ENCODE measurements at places on chromosomes 2 and 18.

GRCh38 chr2:42558827-42559226 is 9.6 kb upstream of the MTA3 start:
- no peak for DNase-seq

DNA sequence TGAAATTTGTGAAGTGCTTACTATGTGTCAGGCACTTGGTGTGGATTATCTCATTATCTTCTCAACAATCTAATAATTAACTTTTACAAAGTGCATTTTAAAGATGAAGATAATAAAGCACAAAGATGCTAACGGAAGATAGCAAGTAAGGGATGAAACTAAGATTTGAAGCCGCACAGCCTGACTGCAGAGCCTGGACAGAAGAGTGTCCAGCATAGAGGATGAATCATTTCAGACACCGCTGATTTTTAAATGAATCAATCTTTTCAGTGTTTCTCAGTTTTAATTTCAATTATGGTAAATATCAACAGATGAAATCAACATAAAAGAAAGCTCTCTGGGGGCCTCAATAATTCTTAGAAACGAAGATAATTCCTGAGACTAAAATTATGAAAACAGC is 24.5 kb upstream of the STAM2 start:
- no peak for DNase-seq

DNA sequence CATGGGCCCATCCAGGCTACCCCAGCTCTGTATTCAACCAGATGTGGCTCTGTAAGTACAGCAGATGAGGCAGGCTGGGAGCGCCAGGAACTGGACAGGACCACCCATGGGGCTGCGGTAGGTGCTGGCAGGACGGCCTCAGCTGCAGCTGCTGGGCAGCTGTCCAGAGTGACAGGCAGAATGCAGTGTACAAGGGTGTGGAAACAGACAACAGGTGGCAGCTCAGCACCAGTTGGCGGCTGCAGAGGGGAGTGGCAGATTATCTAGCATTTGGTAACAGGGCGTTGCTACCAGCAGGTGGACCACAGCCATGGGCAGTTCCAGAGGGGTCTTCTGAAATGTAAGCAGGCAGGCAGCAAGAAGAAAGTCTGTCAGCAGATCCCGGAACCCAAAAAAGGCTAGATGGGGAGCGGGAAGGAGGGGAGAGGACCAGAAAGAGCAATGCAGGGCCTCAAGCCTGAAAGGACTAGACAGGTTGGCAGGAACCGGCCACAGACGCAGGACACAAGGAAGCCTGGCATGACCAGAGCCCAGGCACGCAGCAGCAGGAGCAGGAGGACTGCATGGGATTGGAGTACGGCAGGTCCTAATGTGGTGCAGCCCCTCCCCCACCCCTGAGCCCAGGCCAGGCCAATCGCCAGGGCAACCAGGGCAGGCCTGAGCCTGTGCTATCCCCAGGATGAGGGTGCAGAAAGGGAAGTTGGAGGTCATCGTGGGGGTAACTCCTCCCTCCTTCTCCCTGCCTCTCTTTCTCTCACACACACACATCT is 24.7 kb downstream of the PKDCC start:
- DNase-seq, result no peak

DNA sequence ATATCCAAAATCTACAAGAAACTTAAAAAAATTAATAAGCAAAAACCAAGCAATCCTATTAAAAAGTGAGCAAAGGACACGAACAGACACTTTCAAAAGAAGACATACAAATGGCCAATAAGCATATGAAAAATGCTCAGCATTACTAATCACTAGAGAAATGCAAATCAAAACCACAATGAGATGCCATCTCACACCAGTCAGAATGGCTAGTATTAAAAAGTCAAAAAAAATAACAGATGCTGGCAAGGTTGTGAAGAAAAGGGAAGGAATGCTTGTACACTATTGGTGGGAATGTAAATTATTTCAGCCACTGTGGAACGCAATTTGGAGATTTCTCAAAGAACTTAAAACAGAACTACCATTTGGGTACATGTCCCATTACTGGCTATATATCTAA is 128.8 kb upstream of the SESTD1 start:
- no peak for DNase-seq

DNA sequence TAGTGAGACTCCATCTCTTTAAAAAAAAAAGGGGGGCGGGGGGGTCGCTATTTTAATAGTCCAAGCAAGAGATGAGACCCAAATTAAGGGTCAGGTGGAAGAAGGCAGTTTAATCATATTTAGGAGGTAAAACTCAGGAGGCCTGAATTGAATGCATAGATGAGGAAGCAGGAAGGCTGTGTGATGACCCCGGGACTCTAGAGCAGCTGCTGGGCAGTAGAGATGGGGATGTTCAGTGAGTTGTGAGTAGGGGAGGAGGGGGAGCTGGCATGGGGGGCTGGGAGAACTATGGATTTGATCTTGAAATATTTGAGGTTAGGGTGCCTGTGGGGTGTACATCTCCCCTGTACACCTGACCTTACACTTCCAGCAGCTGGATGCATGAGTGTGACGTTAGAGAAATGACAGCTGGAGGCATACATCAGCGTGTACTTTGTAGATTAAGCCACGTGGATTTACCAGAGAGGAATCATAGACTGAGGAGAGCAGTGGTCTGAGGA is 41.0 kb downstream of the GALM start:
- DNase-seq, result no peak

GRCh38 chr18:75253784-75254183 is 43.2 kb downstream of the TSHZ1 start:
- no peak for DNase-seq

GRCh38 chr18:79872527-79873444 is 75.0 kb downstream of the KCNG2 start:
- no peak for DNase-seq

GRCh38 chr2:207418419-207418818 is 111.3 kb upstream of the CREB1 start:
- no peak for DNase-seq

GRCh38 chr18:39058386-39059000 is 1492.9 kb upstream of the CELF4 start:
- no peak for DNase-seq

DNA sequence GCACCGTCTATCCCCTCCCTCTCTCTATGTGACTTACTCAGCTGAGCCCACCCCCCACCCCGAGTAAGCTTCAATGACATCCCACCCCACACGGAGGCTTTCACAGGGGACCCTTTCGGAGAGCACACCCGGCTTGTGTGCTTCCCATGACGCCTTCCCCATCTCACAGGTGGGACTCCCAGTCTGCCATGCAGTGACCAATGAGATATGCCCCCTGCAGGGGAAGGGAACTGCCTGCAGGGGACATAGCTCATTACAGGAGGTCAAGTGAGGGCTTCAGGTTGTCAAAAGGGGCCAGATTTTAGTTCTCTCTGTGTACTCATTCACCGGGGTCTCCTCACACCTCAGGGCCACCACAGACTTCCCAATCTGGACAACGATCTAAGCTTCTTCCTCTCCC is 112.6 kb downstream of the GAREM1 start:
- no peak for DNase-seq

DNA sequence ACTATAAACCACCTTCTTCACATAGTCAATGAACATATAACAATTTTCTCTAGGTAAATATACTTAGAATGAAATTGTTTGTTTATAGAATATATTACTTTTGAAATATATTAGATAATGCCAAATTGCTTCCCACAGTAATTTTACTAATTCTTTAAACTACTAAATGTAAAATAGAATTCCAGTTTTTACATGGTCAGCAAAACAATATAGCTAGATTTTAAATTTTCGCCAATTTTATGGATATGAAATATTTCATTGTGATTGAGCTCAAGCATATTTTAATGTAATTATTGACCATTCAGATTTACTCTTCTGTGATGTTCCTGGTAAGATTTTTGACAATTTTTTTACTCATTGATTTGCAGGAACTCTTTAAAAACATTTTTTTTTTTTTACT is 444.6 kb downstream of the PARD3B start:
- DNase-seq, result no peak

- DNase-seq, result no peak
Measured at GRCh38 chr18:10565835-10566234, 40.0 kb downstream of the NAPG start.

DNA sequence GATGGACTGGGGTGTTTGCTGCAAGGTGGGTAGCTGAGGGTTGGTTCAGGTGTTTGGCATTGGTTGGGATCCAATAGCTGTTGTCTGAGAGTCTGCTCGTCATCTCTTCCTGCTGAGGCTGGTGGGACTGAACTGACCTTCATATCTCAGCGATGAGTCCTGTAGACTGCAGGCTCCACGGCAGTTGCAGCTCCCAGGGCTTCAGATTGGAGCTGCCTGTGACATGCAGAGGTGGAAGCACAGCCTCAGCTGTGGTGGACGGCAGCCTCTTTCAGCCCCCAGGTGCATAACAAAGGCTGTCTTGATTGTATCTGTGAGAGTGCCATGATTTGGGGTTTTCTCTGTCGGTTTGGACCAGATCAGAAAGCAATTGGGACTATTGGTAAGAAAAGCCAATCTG is 3.9 kb upstream of the IL1R2 start:
- DNase-seq, result no peak

- no peak for DNase-seq
Measured at GRCh38 chr2:221153226-221153625, 418.9 kb downstream of the EPHA4 start.

- DNase-seq, result no peak
Measured at GRCh38 chr2:142041996-142042395, 88.8 kb downstream of the LRP1B start.

All from T-helper 1 cell (primary cell).